Heart left ventricle (tissue), 16 donors: ENCODE measurements at places on chromosomes 16 and 17. TPM values are rescaled to one million over a fixed set of nuclear protein-coding genes. Genes with fewer than 3 reads are reported as not detected.
A peak's percentile ranks its signal among the peaks of the same experiment; 100 is the strongest.

HLF gene
- total RNA-seq: 28.7 TPM

GAS7 gene
- total RNA-seq: 34.5 TPM

LGALS9C gene
- not detected for total RNA-seq

DNA sequence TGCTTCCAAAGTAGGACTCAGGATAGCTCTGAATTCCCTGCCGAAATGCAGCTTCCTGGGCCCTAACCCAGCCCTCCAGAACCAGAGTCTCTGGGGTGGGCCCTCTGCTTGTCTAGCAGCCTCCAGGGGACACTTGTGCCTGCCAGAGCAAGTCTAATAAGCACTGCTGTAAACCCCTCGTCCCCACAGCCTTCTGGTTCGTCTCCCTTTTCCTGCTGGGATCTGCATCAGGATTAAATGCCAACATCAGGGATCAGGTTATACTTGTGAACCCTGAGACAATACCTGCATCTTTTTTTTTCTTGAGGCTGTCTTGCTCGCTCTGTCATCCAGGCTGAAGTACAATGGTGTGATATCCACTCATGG lies 282.0 kb downstream of the SEC14L1 start:
- H3K4me1 ChIP-seq: peaks cover 73% of the 10 kb centered on the region
- H3K36me3 ChIP-seq: peaks cover 7% of the 10 kb centered on the region
- H3K27me3 ChIP-seq: no peaks in the 10 kb centered on the region
- H3K4me3 ChIP-seq: no peak overlapping the region
- DNase-seq: no peak

GRCh38 chr17:40268141-40268712 lies 19.5 kb upstream of the CDC6 start:
- no peak overlapping the region for H3K27ac ChIP-seq
- no peaks in the 10 kb centered on the region for H3K4me1 ChIP-seq
- H3K36me3 ChIP-seq: peaks cover 98% of the 10 kb centered on the region
- no peaks in the 10 kb centered on the region for H3K27me3 ChIP-seq
- H3K4me3 ChIP-seq: no peak overlapping the region
- DNase-seq: no peak

DNA sequence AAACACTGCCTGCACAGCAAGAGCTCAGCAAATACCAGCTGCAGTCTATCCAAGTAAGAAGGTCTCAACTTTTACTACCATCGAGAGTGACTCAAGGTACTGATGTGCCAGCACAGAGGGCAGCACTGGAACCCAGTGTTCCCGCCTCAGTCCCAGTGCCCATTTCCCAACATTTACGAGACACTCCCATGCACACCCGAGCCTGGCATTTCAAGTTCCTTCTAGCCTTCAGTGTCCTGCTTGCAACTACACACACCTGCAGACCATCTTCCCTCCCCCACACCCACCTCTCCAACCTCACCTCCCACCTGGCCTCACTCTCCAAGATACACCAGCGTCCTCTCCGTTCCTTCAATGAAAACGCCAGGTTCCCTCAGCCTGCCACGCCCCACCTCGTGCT lies 3.2 kb downstream of the KLHDC4 start:
- no peak for DNase-seq
- no peak overlapping the region for H3K4me3 ChIP-seq
- no peaks in the 10 kb centered on the region for H3K27me3 ChIP-seq
- peaks cover 61% of the 10 kb centered on the region for H3K36me3 ChIP-seq
- H3K4me1 ChIP-seq: peaks cover 18% of the 10 kb centered on the region

GRCh38 chr16:81823111-81823510 lies 44.0 kb downstream of the PLCG2 start:
- no peaks in the 10 kb centered on the region for H3K36me3 ChIP-seq
- peak; percentile 48 for DNase-seq
- no peak overlapping the region for H3K4me3 ChIP-seq
- no peak overlapping the region for H3K27ac ChIP-seq
- H3K4me1 ChIP-seq: no peaks in the 10 kb centered on the region

GRCh38 chr17:62085511-62086408 lies 20.7 kb upstream of the MED13 start:
- H3K27me3 ChIP-seq: no peaks in the 10 kb centered on the region
- DNase-seq: no peak
- H3K27ac ChIP-seq: no peak overlapping the region
- H3K36me3 ChIP-seq: no peaks in the 10 kb centered on the region

DNA sequence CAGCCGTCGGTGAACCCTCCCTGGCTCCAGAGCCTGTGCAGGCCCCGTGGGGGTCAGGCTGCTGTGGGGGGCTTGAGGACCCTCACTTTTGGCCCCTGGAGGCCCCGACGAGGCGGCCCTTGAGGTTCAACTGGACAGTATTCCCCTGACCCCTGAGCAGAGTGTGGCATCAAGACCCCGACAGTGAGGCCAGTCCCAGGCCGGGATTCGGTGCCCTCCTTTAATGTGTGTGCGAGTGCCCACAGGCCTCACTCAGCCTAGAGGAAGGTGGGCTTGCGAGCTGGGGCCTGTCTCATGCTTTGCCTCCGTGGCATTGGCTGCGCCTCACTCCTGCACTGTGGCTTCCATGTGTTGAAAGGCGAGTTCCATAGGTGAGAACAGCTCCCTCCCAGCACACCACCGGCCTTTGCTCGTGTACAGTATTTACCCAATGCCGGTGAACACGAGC lies 94.5 kb downstream of the METRNL start:
- peak; percentile 12 for DNase-seq
- no peaks in the 10 kb centered on the region for H3K36me3 ChIP-seq
- H3K4me1 ChIP-seq: no peaks in the 10 kb centered on the region
- no peak overlapping the region for H3K27ac ChIP-seq
